CD8-positive, alpha-beta memory T cell (primary cell): ENCODE measurements at places on chromosomes 16 and 17. TPM values are rescaled to one million over a fixed set of nuclear protein-coding genes. Genes with fewer than 3 reads are reported as not detected.

The TAC4 gene
- not detected for total RNA-seq

The KRT28 gene
- total RNA-seq: not detected

The KRT27 gene
- not detected for total RNA-seq

The C16orf96 gene
- total RNA-seq: 0.11 TPM

The CBLN1 gene
- not detected for total RNA-seq

The IRF8 gene
- 22.0 TPM for total RNA-seq

The SLC22A31 gene
- not detected for total RNA-seq

The CPHXL2 gene
- total RNA-seq: not detected

The PLXDC1 gene
- total RNA-seq: 2.9 TPM

The DOC2A gene
- total RNA-seq: 0.42 TPM

The ABCA9 gene
- not detected for total RNA-seq

The CACNA1G gene
- total RNA-seq: not detected

The CYGB gene
- total RNA-seq: not detected

The GPR179 gene
- 0.09 TPM for total RNA-seq

The USH1G gene
- not detected for total RNA-seq

The NHERF1 gene
- 131 TPM for total RNA-seq

The SLC6A2 gene
- not detected for total RNA-seq

The ASGR2 gene
- not detected for total RNA-seq

The YPEL2 gene
- total RNA-seq: 7.6 TPM

The TPSG1 gene
- total RNA-seq: not detected

The RAB26 gene
- total RNA-seq: 0.55 TPM

The ADGRG1 gene
- 29.8 TPM for total RNA-seq

The SLC13A2 gene
- not detected for total RNA-seq
